NCI-H226 (cell line): ENCODE measurements at places on chromosomes 16 and 17.

GRCh38 chr16:89484041-89484501 lies 6.3 kb downstream of the ANKRD11 start:
- DNase-seq: no peak

DNA sequence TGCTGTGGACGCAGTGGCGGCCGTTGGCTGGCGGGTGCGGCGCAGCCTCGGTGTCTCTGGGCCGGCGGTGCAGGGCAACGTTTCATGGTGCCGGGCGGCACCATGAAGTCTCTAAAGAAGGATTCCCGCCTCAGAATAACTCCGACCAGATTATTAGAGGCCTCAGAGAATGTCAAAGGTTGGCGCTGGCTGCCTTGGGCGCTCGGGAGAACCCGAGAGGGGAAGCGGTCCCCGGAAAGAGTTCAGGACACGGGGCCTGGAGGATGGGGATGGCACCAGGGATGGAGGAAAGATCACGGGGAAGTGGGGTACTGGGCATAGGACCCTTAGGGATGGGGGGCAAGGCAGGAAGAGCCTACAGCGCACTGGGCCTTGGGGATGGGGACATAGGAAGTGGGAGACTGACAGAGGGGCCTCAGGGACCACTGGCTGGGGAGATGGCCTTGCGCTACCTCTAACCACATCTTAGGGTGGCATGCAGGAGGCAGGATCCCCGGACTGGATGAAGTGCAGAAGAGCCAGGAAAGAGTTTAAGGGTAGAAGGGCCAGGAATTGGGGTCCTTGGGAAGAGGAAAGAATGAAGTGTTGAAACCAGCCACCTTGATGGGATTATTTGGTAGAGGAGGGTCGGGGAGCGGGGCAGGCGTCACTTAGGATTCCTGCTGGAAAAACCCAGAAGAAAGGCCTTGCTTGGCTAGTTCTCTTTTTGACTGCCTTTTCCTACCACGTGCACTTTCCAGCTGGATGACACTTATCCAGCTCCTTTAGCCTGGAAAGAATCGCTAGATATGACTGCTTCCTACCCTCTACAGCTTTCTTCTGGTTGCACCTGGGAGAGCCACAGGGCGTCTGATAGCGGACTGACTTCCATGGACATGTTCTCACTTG lies 578 bp downstream of the MYCBPAP start:
- DNase-seq: no peak

GRCh38 chr16:23258919-23259237 lies 43.2 kb upstream of the SCNN1B start:
- DNase-seq: no peak

DNA sequence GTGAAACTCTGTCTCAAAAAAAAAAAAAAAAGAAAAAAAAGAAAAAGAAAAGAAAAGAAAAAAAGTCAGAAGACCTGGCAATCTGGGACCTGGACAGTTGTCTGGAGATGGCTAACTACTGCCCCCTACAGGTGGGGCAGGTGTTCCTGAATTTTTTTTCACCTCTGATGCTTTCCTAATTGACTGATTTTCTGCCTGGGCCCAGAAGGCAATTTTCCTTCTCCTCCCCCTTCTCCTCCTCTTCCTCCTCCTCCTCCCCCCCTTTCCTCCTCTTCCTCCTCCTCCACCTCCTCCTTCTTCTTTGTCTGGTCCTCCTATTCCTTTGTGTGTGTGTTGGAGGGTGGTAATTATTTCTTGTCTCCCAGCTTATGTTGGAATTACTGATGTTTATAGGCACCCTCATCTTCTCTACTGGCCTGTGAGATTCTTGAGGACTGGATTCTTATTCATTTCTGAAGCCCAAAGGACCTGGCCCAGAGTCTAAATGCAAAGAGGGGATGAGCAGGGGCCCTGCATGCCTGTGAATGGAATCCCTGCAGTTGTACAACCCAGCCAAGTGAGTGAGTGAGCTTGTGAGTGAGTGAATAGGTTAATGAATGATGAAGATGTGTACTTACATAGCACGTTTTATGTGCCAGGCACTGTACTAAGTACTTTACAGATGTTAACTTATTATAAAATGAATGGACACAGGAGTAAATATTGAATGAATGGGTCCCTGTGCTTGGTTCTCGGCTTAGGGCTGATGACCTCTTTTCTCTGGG lies 26.9 kb downstream of the IRX5 start:
- peak; percentile 10 for DNase-seq

GRCh38 chr17:7260151-7260550 lies 2.1 kb downstream of the CLDN7 start:
- DNase-seq: no peak

DNA sequence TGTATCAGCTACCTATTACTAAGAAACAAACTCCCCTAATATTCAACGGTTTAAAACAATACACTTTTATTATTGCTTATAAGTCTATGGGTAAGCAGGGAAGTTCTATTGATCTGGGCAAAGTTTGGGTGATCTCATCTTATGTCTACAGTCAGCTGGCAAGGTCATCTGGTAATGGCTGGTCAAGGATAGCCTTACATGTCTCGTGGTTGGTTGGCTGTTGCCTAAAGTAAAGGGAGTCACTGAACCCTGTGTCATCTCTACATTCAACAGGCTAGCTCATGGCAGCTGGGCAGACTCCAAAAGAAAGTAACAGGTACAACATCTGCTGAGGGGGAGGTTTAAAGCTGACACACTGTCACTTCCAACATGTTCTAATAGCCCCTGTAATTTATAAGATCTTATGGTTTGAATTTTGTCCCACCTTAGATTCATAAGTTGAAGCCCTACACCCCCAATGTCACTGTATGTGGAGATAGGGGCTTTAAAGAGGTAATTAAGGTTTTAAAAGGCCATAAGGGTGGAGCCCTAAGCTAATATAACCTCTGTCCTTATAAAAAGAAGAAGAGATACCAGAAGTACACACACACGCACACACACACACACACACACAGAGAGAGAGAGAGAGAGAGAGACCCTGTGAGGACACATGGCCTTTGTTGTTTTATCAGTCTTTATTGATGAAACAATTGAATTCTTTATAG lies 419.1 kb downstream of the NPIPA8 start:
- no peak for DNase-seq

- DNase-seq: peak; percentile 85
Measured at GRCh38 chr16:1770328-1771187, 785 bp downstream of the NME3 start.

GRCh38 chr16:3152027-3152276 lies 17.1 kb downstream of the ZNF213 start:
- DNase-seq: no peak

- DNase-seq: no peak
Measured at GRCh38 chr16:53678155-53678554, 25.5 kb downstream of the RPGRIP1L start.

- no peak for DNase-seq
Measured at GRCh38 chr16:54055864-54056263, 230.7 kb downstream of the IRX3 start.

DNA sequence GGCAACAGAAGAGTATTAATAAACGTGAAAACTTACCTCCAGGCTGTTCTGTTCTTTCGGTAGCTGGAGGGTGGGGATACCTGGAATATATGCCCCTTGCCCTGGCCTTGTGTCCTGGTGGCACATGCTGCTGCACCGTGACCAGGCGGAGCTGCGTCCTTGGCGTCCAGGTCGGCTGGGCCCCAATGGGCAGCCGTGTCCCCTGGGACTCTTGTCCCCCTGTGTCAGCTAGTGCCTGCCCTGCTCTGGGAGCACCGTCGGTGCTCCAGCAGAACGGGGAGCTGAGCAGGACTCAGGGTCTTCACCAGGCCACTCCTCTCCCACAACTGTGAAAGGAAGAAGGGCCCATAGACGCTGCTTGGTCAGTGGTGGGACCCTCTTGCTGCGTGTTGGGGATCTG lies 7.9 kb downstream of the ZNF213 start:
- no peak for DNase-seq

GRCh38 chr17:29085223-29085622 lies 42.3 kb downstream of the PIPOX start:
- DNase-seq: no peak

GRCh38 chr17:77471984-77472461 lies 331.3 kb downstream of the SEC14L1 start:
- DNase-seq: peak; percentile 43

GRCh38 chr16:88538366-88539060 lies 31.7 kb upstream of the ZC3H18 start:
- no peak for DNase-seq

- DNase-seq: no peak
Measured at GRCh38 chr16:17578981-17579874, 108.5 kb upstream of the XYLT1 start.

GRCh38 chr16:68128577-68129305 lies 43.6 kb downstream of the NFATC3 start:
- DNase-seq: no peak

DNA sequence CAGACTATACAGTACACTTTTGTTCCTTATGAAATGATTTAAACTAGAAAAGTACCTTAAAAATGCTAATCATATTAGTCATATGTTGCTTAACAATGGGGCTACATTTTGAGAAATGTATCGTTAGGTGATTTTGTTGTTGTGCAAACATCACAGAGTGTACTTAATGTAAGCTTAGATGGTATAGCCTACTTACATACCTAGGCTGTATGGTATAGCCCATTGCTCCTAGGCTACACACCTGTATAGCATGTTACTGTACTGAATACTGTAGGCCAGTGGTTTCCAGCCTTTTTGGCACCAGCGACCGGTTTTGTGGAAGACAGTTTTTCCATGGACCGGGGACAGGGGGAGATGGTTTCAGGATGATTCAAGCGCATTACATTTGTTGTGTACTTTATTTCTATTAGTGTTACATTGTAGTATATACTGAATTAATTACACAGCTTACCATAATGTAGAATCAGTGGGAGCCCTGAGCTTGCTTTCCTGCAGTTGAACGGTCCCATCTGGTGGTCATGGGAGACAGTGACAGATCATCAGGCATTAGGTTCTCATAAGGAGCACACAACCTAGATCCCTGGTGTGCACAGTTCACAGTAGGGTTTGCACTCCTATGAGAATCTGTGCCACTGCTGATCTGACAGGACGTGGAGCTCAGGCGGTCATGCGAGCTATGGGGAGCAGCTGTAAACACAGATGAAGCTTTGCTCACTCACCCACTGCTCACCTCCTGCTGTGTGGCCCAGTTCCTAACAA lies 35.0 kb upstream of the MRC2 start:
- no peak for DNase-seq

DNA sequence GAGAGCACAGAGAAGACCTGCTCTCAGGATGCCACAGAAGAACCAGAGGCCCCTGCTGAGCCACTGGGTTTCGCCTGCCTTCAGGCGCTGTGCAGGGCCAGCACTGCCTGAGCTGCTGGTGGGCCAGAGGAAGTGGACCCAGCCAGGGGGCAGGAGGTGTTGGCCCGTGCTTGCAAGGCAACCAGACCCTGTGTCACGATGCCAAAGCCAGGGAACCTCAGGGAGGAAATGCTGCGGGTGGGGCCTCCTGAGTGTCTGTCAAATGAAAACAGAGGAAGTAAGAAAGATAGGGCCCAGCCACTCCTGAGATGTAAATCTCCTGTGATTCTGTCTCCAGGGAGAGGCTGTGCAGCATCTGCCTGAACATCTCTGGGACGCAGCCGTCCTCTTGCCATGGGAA lies 58.1 kb upstream of the ADORA2B start:
- no peak for DNase-seq

- DNase-seq: no peak
Measured at GRCh38 chr17:77746393-77746792, 212.1 kb upstream of the TNRC6C start.

DNA sequence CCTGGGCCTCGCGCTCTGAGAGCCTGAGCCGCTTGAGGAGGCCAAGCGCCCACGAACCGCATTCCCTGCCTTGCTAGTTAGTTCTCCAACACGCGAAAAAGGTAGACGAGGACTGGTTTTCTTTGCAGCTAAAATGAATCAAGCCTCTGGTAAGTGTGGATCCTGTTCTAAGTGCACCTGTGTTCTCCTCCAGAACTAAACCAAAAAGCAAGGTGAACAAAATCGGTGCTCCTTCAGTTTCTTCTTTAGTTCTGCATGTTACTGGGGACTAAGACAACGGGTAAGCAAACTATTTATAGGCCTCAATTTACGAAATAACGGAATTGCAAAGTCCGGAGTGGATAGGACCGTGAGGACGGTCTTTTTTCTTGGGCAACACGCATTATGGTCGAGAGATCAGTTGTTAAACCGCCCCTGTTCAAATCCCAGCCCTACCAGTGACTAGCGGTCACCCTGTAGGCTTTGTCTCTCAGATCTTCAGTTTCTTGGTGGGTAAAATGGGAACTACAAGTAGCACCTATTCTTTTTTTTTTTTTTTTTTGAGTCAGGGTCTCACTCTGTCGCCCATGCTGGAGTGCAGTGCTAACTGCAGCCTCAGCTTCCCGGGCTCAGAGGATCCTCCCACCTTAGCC lies 993 bp upstream of the ANKRD11 start:
- DNase-seq: no peak

- no peak for DNase-seq
Measured at GRCh38 chr16:610513-611381, 20.0 kb upstream of the WFIKKN1 start.

- DNase-seq: no peak
Measured at GRCh38 chr16:64892835-64893785, 228.8 kb downstream of the CDH11 start.

DNA sequence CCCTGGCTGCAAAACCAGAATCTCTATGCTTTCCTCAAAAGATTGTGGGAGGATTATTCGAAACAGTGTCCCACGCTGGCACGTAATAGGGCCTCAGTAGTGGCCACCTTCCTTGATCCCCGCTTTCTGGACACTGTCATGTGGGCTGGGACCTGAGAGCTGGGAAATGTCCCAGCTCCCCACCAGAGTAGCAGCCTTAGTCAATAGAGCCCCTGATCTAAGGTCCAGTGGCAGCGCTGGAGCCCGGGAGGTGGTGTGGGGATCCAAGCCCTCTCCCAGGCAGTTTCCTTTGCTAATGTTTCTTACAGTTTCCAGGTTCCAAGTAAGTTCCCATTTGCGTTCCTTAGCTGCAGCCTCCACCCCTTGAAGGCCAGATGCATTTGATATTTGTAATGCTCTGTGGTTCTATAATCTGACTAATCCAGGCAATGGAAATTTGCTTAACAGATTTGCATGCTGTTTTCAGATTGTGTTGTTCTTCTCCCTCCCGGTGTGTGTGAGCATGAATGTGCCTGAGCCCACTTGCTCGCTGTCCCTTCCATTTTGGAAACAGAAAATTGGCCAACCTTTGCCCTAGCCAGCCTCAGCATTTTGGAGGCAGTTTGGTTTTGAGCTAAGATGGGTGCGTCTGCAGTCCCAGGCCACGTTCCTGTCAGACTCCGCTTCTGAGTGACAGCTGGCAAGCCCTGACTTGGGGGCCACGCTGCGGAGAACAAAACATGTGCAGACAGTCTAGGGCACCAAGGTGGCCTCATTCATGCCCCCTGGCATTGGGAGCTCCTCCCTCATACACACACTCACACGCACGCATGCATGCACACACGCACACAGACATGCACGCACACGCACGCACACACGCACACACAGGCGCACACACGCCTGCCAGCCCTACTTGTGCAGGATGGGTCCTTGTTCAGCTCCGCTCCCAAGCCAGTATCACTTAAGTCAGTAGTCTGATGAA lies 69.4 kb downstream of the CCDC182 start:
- no peak for DNase-seq

GRCh38 chr16:55499951-55500529 lies 8.8 kb upstream of the LPCAT2 start:
- DNase-seq: peak; percentile 98
